Mucosa of descending colon (tissue), 3 donors: ENCODE measurements at places on chromosomes 7 and 10.

GRCh38 chr10:60869652-60870415 lies 74.2 kb downstream of the RHOBTB1 start:
- no peak for DNase-seq

GRCh38 chr10:17435953-17436352 lies 18.4 kb downstream of the ST8SIA6 start:
- DNase-seq, result no peak

DNA sequence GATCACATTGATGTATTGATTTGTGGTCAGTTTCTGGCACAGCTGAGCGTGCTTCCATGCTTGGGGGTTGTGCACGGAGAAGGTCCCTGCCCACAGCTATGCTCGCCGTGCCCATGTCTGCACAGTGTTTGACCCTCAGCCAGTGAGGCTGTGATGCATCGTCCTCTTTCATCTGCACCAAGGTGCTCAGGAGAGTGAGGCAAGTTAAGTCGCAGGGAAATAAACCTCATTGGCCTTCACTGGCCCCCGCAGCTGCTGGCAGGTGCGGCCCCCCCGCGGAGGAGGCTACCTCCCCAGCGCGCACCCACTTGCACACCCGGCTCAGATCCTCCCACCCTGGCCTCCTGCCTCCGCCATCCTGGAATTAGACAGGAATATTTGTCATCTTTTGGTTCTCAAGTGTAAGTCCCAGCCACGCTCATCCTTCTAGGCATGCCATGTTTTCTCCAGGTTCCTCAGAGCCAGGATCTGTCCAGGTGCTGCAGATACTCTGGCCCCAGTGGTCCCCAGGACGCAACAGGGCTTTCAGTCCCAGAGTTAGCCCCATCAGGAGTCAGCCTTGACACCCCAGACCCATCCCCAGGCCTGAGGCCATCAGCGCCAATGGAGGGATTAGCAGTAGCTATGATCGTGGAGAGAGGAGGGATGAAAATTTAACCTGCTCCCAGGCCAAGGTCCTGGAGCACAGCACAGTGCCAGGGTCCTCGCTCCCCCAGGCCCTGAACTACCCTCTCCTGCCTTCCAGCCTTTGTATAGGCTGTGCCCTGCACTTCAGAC lies 93.7 kb downstream of the OAT start:
- DNase-seq, result no peak

- no peak for DNase-seq
Observed at GRCh38 chr10:128065881-128066534, 60.2 kb downstream of the MKI67 start.

GRCh38 chr7:42618651-42619360 lies 293.1 kb downstream of the C7orf25 start:
- no peak for DNase-seq

GRCh38 chr10:47290338-47290737 lies 9.7 kb upstream of the GDF10 start:
- no peak for DNase-seq

GRCh38 chr10:123257904-123258456 lies 103.8 kb downstream of the BUB3 start:
- DNase-seq, result no peak

GRCh38 chr7:80825499-80825898 lies 93.4 kb downstream of the SEMA3C start:
- DNase-seq, result no peak

DNA sequence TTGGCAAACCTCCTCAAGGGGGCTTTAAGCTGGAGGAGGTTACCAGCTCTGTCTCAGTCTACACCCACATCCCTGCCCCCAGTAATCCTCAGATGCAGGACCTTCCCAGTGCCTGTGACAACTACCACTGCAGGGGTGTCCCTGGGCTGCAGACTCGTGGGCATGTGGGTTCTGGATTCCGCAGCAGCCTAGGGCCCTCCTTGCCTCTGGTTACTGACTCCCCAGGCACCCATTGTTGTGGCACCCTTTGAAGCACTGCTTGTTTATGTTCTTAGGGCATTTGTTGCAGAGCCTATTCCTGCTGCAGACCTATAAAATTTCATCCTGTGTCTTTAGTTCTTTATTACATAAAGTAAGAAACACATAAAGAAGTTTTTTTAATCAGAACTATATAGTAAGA lies 51.1 kb upstream of the GJD4 start:
- DNase-seq, result no peak

GRCh38 chr10:28316696-28317095 lies 13.8 kb upstream of the MPP7 start:
- DNase-seq, result no peak

- DNase-seq, result no peak
Observed at GRCh38 chr10:10865303-10865702, 152.4 kb upstream of the CELF2 start.

DNA sequence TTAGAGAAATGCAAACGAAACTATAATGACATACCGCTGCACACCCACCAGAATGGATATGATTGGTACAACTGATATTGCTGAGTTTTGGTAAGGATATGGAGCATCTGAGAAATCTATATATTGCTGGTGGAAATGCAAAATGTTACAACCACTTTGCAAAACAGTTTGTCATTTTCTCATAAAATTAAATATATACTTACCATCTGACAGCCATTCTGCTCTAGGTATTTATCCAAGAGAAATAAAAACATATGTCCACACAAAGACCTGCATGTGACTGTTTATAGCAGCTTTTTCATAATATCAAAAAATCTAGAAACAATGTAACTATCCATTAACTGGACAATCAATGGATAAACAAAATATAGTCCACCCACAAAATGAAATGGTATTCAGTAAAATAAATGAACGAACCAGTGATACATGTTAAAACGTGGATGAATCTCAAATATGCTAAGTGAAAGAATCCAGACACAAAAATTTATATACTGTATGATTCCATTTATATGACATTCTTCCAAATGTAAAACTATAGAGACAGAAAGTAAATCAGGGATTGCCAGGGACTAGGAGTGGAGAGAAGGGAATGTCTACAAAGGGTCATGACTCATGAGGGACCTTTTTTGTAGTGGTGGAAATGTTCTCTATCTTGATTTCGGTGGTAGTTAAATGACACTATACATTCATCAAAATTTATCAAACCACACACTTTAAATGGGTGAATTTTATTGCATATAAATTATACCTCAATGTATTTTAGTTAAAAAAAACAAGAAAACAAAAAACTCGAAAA lies 312.0 kb upstream of the GLI3 start:
- no peak for DNase-seq

DNA sequence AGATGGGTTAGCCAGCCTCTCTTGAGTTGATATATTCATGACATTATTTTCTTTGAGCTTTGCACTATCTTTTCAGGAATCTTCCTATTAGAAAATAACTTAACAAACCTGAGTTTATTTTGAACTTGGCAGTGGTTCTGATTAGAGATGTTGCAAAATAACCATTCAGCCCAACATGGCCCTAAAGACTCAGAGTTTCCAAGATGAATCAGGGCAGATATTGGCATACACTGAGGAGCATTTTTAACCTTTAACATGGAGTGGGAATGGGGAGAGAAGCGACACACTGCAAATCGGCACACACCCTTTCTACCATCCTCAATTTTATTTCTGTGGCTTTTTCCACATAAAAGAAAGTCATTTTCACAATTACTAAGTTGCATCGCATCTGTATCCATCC lies 190.8 kb downstream of the TRIL start:
- no peak for DNase-seq

GRCh38 chr7:146129296-146129695 lies 12.7 kb downstream of the CNTNAP2 start:
- no peak for DNase-seq
